ENCODE measurements at places on chromosomes 4 and X.
A peak's percentile ranks its signal among the peaks of the same experiment; 100 is the strongest.

DNA sequence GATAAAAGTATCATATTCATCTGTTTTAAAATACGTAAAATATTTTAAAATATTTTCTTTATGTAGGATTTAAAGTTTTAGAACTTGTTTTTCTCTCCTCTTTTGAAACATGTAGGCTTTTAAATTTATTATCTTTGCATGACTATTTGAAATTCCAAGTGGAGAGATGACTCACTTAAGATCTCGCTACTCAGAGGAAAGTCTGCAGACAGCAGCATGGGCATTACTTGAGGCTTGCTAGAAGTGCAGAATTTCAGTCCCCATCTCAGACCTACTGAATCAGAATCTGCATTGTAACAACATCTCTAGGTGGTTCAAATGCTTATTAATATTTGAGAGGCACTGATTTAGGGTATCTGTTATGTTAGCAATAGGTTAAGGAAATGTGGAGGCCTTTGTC, 225.7 kb upstream of the ARX start:
- no peak for DNase-seq

DNA sequence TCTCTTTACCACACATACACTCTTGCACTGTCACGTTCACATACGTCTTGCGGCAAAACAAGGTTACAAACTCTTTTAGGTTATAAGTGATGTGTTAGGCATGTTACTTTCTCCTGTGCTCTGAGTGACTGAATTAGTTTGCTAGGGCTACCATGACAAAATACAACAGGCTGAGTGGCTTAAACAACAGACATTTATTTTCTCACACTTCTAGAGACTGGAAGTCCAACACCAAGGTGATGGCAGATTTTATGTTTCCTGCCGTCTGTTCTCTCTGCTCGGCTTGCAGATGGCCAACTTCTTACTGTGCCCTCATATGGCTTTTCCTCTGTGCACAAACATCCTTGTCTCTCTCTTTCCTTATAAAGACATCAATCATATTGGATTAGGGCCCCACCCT, 1224.3 kb upstream of the TENM3 start:
- DNase-seq: no peak

DNA sequence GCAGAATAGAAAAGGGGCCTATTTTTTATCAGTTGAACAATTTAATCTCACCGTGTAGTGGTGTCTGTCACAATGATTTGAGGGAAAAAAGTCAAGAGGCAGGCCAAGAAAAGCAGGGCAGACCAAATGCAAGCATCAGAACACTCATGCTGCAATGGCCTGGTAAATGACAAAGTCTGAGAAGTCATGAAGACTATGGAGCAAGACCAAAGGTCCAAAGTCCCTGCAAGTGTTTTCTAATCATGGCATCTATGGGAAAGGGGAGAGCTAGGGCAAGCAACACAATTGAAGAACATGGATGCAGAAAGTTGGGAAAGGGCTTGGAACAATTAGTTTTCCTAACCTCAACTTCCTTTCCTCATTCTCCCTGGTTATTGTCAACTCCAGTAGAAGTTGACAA, 147.7 kb upstream of the TLL1 start:
- no peak for DNase-seq

DNA sequence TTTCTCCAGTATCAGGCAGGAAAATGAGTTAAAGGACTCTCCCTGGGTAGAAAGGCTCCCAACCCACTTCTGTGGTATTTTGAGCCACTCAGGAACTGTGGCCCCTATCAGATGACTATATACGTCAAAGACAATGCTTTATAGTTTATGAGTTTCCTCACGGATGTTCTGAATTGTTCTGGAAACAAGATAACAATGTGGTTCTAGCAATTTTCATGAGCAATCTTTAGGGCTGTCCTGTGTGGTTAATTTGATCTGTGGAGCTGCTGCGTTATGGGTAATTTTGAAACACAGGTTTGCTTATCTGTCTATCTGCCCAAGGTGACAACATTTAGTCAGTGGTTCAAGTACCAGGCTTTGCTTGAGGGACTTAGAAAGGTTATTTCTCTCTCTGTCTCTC, 46.7 kb upstream of the IL2 start:
- DNase-seq: no peak

DNA sequence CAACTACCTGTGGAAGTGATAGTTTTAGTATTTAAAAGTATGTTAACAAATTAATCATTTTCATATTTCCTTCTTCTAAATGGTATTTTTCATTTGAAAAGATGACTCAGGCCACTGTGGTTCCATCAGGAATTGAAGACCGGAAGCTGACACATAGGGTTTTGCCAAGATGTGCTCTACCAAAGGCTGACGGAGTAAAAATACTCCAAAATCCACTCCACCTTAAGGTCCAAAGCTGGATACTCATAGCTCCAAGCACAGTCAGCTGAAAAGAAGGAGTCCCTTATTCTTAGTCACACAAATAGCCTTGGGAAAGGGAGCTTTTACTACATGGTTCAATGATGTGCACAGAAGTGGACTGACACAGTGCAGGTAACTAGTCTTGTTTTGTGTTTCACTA, 472.0 kb downstream of the ARAP2 start:
- no peak for DNase-seq

DNA sequence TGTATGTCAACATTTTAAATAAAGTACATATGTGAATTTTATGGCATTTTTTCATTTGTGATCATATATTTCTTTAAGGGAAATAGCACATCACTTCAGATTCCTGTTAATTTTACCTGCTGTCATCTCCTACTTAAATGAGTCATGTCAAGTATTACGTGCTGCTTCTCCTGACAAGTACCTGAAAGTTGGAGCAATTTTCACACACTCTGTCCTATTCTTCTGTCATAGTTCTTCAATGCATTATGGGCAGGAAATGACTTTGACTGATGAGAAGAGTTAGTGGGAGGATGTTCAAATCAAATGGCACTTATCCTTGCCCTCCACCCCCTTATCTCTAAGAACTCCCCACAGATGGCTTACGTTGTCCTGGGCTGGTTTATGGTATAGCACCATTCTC, 64.2 kb upstream of the SYTL5 start:
- DNase-seq: no peak

DNA sequence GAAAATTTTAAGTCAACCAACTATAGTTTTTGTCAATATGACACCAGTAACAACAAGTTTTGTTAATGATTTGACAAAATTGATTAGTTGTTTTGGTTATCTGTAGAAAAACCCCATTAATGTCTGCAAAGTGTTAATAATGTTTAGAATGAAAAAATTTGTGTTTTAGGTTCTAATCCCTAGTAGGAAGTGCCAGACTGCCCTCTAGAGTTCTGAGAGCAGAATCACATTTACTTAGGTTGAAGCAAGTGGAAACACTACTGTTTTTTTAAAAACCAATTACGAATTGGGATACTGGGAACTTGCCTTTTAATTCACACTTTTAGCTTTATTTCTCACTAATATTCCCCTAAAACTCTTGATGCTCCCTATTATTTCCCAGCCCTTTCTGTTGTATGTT, 101.1 kb upstream of the CYLC1 start:
- peak; percentile 68 for DNase-seq

DNA sequence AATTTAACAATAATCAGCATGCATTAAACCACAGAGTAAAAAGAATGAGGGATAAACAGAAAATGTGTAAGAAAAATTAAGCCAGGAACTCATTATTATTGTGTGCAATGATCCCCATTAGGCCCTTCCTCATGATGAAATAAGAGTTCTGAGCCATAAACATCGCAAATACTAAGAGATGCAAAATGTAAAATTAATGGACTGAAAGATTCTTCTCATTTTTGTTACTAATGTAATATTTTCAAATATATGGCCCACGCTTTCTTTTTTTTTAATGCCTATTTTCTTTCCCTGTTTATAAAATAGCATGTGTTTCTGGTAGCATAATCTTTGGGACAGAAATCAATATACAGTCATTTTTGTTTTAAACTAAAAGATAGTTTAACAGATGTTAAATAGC, 281.0 kb downstream of the PDGFC start:
- no peak for DNase-seq

- no peak for DNase-seq
Measured at GRCh38 chrX:118717678-118718391, 9.6 kb upstream of the IL13RA1 start.

DNA sequence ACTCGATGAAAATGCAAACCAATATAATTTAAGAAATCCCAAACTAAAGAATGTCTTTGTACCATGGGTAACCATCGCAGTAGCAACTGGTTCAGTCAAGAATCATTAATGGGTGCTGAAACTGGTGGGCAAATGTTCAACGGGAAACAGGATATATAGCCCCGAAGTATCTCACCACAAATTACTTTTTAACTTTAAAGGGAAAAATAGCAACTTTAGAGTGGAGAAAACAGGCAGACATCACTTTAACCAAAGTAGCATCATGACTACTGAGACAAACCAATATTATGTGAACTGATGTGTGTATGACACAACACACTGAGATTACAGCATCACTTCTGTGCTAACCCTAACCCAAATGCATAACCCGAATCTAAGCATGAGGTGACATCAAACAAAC, 33.8 kb upstream of the SLAIN2 start:
- DNase-seq: no peak

- DNase-seq: no peak
Measured at GRCh38 chr4:151537687-151538086, 128.7 kb downstream of the FHIP1A start.

DNA sequence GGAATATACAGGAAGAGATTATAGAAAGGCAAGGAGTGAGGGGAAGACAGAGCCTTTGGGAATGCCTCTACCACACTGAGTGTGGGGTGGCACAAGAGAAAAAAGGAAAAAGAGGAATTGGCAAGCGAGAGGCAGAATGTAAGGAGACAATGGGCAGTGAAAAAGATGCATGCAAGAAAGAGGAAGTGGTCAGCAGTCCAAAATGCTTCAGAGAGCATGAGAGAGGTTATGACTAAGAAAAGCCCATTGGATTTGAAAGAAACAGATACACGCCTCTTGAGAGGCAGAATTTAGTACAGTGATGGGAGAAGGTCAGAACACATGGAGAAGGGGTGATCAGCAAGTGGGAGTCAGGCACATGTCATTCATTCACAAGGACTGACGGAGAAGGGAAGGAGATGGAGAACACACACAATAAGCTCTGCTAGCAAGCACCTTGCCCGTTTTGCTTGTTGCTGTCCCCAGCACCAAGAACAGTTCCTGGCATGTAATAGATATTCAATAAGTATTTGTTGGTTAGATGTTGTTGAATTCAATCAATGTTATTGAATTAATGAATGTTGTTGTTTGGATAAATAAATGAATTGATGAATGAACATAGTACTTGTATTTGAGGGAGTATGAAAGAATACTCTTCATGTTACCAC, 6.3 kb downstream of the DCHS2 start:
- no peak for DNase-seq

DNA sequence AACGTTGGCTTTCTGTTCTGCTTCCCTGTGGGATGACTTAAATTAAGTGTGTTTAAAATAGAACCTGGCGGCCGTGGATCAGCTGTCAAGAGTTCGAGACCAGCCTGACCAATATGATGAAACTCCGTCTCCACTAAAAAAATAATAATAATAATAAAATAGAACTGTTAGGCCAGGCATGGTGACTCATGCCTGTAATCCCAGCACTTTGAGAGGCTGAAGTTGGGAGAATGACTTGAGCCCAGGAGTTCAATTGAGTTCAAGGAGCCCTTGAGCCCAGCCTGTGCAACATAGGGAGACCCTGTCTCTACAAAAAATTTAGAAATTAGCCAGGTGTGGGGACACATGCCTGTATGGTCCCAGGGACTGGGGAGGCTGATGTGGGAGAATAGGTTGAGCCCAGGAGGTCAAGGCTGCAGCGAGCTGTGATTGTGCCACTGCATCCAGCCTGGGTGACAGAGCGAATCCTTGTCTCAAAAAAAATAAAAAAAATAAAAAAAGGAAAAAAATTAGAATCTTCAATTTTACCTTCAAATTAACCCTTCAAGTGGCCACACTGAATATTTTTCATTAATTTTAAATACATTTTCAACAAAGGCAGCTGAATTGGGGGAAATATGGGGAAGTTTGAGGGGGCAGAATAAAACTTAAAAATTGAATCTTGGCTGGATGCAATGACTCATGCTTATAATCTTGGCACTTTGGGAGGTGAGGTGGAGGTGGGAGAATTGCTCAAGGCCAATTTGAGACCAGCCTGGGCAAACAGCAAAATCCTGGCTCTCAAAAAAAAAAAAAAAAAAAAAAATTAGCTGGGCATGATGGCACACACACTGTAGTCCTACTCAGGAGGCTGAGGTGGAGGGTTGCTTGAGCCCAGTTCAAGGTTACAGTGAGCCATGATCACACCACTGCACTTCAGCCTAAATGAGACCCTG, 31.8 kb upstream of the HSD17B13 start:
- no peak for DNase-seq

DNA sequence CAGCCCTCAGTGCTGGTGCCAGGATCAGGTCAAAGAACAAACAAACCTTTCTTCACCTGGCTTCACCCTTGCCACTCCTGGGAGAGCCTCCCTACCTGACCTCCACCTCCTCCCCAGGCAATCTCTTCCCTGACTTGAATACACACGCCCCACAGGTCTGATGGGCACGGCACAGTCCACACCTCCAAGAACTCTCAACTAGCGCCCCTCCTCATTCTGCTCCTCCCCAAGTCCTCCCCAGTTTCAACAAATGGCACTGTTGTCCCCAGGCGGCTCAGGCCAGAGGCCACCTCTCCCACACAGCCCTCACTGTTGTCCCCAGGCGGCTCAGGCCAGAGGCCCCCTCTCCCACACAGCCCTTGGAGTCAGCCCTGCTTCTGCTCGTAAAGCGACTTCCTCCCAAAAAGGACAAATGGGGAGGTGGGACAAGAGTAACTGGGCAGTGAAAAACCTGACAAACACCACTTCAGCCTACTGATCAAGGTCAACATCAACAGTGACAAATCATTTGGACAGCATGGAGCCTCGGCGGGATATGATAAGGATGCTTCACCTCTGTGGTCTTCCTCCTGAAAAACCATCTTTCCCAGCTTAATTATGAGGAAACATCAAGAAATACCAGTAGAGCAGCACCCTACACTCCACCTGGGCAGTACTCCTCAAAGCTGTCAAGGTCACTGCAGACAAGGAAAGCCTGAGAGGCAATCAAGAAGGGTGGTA, 2.9 kb downstream of the LETM1 start:
- DNase-seq: no peak

DNA sequence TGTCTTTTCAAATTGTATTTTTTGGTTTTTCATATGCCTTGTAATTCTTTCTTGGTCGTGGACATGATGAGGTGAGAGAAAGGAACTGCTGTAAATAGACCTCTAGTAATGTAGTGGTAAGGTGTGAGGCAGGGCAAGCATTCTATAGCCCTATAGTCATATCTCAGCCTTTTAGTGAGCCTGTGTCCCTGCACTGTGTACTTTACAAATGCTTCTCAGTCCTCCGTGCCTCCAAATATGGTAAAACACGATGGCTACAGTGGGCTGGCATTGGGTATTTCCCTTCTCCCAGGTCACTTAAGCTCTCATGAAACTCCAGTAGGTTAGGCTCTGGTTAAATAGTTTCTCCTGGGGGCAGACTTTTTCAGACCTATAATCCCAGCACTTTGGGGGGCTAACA, 57.9 kb upstream of the PLS3 start:
- DNase-seq: no peak

Measured in RKO (cell line).